Activated CD4-positive, alpha-beta T cell treated with anti-CD3 and anti-CD28 coated beads, Interleukin-2, amount 50 U/mL, for 48 hours (primary cell): ENCODE measurements at places on chromosomes 2 and 18.

DNA sequence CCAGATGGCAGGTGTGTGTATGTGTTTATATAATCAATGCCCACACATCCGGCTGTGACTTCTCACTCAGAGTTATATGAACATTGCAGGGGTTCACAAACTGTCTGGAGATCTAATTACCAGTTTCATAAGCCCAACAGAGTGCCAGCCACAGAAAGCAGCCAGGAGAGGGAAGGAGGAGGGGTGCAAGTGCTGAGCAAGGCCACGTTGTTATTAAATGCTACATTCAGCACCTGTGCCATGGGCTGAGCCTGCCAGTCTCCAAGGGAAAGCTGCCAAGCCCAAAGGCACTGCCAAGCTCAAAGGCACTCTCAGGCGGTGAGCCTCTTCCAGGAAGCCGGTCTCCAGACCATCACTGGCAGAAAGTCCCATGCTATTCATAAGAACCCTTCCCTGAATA is 17.4 kb downstream of the XDH start:
- DNase-seq: no peak

DNA sequence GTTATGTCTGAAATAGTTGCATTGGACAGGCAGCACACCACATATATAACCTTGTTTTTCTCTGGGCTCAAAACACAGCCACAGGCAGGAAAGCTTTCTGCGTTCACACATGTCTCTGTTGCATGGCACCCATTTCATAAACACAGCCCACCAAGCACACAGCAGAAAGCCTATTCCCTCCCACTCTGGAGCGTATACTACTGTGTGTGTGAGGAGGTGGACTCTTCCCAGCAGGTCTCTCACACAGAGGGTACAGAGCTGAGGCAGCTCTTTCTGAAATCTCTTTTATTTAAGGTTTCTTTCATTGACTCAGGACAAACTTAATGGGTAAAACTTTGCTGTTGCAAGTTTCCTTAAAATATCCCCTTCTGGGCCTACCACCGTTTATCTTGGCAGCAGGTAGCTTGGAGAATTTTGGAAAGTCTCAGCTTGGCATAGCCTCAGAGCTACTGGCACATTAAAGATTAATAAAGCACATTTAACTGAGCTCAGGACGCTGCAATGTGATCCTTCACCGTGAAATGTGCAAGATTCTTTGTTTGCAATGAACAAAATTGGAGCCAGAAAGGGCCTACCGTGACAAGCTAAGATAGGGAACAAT is 105.1 kb upstream of the NCKAP5 start:
- DNase-seq: no peak

DNA sequence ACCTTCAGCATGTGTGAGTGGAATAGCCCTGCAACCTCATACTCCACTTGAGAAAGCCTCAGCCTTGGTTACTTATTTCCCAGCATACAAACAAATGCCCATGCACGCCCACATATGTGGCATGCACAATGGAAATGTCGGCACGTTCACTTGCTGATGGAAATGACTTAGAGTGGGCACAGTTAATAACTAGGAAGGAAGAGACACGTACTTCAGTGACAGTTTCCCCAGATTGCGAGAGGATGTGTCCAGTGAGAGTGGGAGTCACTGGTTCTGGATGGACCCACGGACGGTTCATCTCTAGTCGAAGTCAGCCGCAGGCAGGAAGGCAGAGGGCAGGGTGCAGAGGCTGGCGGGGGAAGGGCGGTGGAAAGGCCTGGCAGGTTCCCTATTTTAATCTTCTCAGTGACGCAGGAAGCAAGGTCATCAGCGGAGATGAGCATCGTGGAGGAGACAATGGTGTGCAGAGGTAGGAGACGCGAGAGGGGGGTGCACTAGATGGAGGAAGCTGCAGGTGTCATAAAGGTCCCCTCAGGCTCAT is 350.7 kb upstream of the MYT1L start:
- DNase-seq: no peak

GRCh38 chr18:78579854-78580577 is 399.6 kb upstream of the SALL3 start:
- DNase-seq: no peak

DNA sequence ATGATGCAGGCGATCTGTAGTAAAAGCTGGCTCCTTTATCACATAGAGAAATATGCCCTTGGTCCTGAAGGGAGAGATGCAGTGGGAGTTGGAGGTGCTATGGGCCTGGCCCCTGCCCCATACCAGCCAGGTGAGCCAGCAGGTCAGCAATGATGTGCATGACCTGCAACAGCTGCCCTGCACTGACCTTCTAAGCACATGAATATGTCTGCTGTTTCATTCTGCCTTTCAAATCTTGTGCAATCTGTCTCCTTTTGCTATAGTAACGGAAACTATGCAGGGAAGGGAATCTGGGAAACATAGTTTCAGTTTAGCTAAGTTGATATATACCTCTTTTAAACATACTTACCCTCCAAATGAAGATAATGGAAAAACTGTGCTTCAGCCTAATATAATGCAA is 235.2 kb downstream of the TDRD15 start:
- no peak for DNase-seq

- DNase-seq: no peak
Observed at GRCh38 chr2:27588308-27588707, 5.5 kb downstream of the ZNF512 start.

DNA sequence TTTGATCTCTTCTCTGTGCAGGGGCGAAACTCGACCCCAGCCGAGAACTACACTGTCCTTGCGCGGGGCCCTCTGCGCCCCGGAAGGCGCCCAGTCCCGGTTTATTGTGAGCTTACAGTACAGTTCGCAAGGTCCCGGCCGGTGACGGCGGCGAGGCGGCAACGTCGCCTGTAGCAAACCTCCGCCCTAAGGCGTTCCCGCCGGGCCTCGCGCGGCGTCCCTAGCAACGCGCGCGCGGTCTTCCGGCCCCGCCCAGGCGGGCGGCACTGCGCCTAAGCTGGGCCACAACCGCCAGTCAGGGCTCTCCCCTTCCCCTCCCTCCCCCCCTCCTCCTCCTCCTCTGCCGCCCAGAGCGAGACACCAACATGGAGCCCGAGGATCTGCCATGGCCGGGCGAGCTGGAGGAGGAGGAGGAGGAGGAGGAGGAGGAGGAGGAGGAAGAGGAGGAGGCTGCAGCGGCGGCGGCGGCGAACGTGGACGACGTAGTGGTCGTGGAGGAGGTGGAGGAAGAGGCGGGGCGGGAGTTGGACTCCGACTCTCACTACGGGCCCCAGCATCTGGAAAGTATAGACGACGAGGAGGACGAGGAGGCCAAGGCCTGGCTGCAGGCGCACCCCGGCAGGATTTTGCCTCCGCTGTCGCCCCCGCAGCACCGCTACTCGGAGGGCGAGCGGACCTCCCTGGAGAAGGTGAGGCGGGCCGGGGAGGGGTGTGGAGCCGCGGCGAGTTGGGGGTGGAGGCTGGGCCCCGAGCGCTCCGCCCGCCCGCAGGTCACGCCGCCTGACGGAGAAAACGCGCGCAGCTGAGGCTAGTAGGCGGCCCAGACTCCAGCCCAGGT is at the start of gene ALMS1:
Gene ALMS1 (plus strand): TSS at position 333 of the 838 bp plus-strand sequence. CDS start 33 bp downstream, at position 366.
- DNase-seq: peak; percentile 85

- DNase-seq: no peak
Observed at GRCh38 chr2:176122683-176123410, at the start of gene HOXD9. Gene HOXD9, plus strand, starts transcription at chr2:176122719. Its CDS starts 50 bp downstream, at chr2:176122769.

DNA sequence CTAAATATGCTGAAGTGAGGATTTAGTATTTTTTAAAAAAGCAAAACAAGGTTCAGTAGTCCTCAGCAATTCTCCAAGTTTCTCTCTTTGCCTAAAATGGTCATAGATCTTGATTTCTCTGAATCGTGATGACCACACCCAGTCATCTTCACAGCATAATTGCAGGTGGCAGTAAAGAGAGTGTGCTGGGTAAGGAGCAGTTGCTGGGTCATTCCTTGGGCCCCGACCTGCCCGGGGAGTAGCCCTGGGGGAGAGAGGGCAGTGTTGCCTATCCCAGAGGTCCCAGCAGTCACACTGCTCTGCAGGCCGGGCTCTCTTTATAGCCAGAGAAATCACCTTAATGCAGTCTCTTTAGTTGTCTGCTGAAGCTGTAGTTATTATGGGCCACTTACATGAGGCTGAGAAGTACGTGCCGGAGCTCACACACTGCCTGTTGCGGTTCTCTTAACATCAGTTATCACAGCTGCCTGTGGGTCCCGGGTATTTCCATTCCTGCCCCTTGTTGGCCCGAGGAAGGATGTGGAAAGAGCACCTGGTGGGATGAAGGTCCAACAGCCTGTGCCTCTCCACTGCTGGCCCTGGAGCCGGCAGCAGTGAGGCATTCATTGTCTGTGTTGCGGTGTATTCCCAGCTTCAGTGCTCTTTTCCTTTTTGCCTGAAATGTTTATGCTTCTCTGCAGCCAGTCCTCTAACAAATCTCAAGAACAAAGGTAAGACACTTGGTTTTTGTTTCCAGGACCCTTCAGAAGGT is 230.1 kb downstream of the ALPK2 start:
- no peak for DNase-seq

GRCh38 chr2:7619203-7619970 is 702.2 kb downstream of the RNF144A start:
- no peak for DNase-seq

DNA sequence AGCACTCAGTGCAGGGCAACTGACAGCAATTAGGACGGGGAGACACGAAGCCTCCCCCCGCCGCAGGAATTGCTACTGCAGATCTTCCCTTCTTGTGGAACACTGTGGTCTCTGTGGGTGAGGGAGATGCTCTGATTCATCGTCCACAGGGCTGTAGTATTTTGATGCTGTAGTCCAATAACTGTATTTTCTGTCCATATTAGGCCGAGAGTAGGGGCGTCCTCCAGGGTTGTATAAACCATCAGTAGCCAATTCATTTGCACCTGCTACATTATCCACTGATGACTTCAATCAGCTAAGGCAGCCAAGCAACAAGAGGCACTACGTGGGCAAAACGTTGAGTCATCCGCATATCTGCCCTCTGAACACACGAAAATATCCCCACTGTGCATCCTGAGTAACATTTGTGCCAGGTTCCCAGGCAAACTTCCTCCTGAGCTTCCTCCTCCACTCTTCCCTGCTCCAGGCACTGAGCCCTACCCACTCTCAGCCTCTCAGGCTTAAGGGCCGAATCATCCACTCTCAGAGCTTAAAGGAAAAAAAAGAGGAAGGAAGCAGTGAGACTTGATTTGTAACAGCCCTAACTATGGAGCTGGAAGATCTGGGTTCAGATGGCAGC is 62.1 kb downstream of the LBH start:
- DNase-seq: no peak

DNA sequence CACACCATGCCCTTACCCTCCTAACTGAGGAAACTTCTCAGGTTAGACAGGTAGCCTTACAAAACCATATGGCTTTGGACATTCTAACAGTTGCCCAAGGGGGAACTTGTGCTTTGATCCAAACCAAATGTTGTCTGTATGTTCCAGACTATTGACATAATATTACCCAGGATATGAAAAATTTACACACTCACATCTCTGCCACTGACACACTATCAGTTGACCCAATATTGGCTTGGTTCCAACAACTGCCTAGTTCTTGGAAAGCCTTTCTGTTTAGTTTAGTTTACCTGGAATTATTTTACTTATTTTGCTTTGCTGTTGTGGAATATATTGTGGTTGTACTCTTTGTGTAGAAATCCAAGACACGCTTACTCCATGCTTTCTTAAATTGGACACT is 178.4 kb downstream of the RNF152 start:
- no peak for DNase-seq

DNA sequence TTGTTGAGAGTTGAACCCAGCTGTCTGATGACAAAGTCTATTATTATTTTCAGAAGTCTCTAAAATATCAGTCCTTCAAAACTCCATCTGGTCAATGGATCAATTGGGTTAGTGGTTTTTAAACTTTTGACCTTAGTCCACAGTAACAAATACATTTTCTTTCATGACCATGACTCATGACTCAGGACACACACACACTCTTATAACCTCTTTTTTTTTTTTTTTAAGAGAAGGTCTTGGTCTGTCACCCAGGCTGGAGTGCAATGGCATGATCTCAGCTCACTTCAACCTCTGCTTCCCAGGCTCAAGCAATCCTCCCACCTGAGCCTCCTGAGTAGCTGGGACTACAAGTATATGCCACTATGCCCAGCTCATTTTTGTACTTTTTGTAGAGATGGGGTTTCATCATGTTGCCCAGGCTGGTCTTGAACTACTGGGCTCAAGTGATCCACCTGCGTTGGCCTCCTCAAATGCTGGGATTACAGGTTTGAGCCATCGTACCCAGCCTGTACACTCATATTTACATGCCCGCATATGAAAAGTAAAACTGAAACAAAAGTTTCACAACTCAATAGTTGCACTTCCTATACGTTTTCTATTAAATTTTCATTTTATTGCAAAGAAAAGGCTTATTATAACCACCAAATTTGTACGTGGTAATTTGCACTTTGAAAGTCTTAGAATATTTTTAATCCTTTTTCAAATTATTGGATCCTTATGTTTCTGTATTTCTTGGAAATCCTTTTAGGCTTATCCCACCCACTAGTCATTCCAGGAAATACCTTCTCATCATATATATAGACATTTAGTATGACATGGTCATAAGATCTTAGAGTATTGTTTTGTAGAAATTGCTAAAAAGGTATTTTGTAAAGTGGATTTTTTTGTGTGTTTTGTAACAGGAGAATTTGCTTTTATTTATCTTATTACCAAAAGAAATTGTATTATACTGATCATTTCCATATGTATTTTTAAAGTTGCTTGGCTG is 199.0 kb downstream of the LPIN1 start:
- DNase-seq: peak; percentile 6

DNA sequence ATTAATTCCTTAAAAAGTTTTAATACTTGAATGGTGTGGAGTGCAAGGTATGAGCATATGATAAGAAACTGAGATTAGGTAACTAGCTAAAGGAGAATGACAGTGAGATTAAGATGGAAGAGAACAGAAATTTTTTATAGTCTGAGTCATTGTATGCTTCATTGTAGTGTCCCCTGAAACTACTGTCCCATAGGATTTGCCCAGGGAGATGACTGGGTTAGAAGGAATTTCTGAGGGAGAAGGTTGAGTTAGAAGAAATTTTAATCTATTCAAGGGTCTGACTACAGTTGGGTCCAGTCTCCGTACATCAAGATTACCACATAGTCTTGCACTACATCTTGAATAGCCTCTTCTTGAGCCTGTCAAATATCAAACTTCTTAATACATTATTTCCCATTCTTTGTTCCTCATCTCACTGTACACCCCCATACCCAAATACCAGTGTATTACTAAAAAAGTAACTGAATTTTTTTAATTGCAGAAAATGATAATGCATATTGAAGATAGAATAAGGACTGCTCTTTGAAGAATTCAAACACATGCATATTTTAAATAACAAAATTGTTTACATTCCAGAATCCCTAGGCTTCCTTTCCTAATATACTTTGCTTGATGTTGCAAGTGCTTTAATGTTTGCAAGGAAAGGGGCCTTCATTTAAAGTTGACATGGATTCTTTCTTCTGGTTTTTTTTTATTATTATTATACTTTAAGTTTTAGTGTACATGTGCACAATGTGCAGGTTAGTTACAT is 314.3 kb upstream of the COL3A1 start:
- DNase-seq: no peak

DNA sequence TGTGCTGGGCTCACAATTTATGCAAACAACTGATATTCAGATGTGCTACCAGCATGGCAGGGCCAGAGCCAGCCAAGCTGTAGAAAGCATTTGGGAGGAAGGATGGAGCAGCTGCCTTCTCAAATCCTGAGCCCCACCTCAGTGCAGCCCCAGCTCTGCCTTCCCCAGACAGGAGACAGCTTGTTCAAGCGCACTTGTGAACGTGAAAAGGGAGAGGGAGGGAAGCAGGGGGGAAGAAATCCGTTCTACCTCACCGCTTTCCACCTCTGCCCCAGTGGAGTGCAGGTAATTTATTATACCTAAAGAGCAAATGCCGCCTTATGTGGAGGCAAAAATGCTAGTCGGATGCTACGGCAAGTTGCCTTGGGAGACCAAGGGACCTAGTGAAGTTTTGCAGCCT is 66.0 kb upstream of the SLC14A2 start:
- DNase-seq: no peak
